Fibroblast of the aortic adventitia (primary cell): ENCODE measurements at places on chromosomes 4 and X.
A peak's percentile ranks its signal among the peaks of the same experiment; 100 is the strongest.

- DNase-seq, result no peak
Observed at GRCh38 chr4:83753260-83753659, 217.4 kb downstream of the GPAT3 start.

GRCh38 chr4:57191523-57192034 is 81.4 kb upstream of the IGFBP7 start:
- DNase-seq, result no peak

DNA sequence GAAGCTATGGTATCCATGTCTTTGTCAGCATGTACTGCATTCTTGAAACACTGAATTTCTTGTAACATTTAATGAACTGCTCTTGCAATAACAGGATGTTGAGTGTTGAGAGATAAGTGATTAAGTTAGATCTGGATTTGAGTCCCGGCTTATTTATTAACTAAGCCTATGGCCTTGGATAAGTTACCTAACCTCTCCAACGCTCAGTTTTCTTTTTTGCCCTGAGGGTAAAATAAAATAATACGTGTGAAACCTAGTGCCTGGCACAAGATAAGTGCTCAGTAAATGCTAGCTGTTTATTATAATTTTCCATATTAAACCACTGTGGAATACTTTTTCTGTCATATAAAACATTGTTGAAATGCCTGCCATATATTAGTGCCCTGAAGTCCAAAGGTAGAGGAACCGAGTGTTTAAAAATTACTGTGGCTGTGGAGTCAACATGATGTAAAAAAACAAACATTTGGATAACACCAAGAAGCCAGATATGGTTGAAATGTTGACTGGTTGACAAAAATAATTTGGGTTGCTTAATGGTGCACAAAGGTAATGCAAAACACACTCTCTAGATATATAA is 58.6 kb upstream of the ALB start:
- no peak for DNase-seq

DNA sequence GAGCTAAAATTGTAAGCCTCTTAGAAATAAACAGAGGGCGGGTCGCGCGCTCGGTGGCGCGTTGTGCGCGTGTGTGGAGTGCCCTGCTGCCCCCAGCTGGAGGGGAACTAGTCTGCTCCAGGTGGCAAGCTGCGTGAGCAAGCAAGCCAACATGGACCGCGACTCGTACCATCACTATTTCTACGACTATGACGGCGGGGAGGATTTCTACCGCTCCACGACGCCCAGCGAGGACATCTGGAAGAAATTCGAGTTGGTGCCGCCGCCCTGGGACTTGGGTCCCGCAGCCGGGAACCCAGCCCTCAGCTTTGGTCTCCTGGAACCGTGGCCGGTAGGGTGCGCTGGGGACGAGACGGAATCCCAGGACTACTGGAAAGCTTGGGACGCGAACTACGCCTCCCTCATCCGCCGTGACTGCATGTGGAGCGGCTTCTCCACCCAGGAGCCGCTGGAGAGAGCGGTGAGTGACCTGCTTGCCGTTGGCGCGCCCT is 66.1 kb downstream of the DNAAF6 start:
- no peak for DNase-seq

GRCh38 chr4:6272863-6273660 is 3.4 kb downstream of the WFS1 start:
- DNase-seq, result peak; percentile 70

- no peak for DNase-seq
Observed at GRCh38 chrX:107758231-107758766, 17.3 kb downstream of the TSC22D3 start.

DNA sequence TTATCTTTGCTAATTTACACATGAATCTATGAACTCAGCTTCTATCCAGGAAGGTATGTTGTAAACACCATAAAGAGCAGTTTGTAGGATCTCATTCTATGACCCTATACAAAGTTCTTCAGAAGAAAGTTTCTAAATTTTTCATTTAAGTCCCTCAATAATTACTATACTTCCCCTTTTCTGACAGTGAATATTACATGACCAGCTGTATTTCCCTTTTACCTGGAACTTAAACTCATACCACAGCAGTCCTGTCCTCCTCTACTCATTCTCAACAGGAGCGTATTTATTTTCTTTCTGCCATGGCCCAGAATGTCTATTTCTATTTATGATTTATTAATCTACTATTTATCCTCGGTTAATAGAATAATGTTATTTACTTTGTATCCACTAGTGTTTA is 15.8 kb downstream of the RASGEF1B start:
- no peak for DNase-seq

DNA sequence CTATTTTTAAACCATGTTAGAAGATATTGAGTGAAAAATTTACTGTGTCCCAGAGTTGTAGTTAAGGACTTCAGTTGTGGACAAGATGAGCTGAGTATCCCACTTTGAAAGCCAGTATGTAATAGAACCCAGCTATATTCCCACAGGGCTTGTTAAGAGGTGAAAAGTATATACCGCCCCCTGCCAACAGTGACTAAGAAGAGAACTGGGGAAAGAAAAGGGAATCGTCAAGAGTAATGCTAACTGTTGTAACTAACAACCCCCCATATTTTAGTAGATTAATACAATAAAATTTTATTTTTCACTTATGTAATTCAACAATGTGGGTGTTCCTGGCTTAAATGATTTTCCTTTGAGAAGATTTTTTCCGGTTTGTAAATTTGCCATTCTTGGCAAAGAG is 250.4 kb upstream of the GIMD1 start:
- peak; percentile 15 for DNase-seq

- DNase-seq, result no peak
Observed at GRCh38 chr4:123092586-123092985, 170.2 kb upstream of the NUDT6 start.

DNA sequence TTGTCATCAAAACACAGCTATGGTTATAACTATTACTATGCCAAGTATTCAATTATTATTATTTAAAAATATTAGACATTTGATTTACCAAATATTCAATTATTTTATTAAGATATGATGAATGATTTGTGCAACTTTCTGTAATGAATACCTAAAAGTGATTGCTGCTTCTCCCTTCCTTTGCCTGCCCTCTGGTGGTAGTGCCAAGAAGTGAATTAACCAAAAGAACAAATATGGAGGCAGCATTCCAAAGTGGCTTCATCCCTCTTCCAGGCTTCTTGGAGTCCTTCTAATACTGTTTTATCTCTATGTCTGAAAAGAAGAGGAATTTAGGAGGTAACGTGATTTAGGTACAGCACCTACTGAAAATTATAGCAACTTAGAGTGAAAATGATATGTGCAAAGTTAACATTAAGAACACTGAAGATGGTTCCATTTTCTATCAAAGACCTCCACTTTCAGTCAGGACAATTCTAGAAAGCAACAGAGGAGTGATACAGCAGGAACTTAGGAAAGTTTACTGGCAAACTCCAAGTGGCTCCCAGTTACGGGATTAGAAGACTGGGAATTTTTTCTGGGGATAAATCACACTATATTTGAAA is 43.0 kb downstream of the ENPEP start:
- peak; percentile 43 for DNase-seq

DNA sequence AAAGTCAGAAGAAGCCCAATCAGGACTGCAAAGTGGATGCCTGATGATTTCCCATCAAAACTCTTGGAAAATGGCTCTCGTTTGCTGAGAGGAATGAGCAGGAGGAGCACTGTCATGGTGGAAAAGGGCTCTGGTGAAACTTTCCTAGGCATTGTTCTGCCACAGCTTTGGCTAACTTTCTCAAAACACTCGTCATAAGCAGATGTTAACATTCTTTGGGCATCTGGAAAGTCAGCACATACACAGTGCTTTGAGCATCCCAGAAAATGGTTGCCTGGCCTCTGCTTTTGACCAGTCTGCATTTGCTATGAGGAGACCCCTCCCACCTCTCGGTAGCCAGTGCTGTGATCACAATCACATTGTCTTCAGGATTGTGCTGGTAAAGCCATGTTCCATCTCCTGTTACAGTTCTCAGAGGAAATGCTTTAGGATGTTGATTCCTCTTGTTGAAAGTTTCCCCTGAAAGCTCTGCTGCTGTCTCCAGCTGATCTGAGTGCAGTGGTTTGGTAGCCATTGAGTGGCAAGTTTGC is 25.2 kb upstream of the TBC1D14 start:
- DNase-seq, result peak; percentile 24

DNA sequence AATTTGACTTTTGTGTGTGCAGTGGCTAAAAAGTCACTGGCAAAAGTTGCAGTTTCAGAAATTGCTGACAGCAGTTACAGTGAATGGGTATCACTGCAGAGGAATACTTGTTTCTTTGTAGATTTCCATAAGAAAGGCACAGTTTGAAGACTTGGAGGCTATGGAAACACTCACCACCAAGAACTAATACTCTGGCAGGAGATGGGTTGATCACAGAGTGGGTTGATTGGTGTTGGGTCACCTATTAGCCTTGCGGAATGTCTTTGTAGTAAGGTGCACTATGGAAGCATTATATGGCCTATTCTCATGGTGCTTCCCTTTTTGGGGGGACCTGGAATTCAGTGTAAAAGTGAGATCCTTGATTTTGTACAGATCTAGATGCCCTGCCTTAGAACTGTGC is 502.8 kb downstream of the CFAP47 start:
- no peak for DNase-seq

- DNase-seq, result peak; percentile 92
Observed at GRCh38 chr4:127533028-127533700, 99.6 kb upstream of the INTU start.

DNA sequence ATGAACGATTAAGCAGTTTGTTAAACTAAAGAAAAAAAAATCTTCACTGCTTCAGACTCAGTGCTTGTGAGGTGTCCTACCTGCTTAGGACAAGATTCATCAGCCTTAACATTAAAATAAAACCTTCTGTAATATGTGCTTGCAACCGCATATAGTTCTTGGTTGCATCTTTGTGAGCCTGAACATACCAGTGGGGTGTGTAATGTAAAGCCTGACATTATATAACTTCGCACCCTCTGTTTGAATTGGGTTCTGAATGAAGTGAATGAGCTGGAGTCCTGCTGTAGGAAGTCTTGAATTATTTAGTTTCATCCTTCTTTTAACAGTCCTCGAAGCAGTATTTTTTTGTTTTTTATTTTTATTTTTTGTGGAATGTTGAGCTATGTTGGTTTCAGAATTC is 3.1 kb downstream of the KDM6A start:
- DNase-seq, result peak; percentile 28

DNA sequence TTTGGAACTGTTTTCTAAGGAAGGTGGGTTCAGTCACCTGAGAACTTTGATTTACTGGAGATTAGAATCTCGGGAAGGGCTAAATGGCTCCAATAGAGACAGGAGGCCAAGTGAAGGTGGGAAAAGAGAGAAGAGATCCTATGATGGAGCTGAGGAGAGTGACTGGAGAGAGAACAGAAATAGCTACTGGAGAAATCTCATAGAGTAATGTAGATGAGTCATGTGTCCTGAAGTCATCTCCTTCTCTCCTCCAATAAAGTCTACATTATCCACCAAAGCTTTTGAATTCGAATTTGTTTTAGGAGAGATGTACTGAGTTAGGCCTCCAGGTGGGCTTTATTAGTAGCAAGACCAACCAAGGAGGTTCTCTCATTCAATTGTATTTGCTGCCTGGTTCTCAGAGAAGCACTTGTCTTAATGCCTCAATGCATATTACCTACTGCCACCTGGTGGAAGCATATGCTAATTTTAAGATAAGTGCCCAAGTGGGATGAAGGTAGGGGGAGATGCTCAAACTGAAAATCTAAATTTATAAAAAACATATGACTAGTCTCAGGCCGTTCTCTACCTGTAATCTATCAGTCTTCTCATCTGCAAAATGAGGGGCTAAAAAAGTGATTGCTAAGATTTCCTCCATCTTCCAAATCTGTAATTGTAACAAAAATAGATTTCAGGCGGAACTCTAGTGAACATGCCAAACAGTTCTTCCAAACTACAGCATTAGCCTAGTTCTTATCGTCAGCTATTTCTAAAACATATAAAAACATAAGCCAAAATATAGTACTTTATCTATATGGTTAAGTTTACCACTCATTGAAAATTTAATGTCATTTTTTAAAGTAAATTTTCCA is 24.4 kb downstream of the TXK start:
- DNase-seq, result peak; percentile 57

DNA sequence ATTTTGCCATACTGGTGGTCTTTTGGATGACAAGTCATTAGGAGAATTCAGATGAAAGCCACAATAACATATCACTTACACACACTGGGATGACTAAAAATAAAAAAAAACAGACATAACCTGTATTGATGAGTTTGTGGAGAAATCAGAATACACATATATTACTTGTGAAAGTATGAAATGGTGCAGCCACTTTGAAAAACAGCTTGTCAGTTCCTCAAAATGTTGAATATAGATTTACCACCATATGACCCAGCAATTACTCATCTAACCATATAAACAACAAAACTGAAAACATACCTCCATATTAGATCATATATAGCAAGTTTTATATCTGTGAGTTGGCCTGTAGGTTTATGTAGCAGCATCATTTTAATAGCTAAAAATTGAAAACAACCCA is 608.7 kb downstream of the TLL1 start:
- DNase-seq, result no peak

DNA sequence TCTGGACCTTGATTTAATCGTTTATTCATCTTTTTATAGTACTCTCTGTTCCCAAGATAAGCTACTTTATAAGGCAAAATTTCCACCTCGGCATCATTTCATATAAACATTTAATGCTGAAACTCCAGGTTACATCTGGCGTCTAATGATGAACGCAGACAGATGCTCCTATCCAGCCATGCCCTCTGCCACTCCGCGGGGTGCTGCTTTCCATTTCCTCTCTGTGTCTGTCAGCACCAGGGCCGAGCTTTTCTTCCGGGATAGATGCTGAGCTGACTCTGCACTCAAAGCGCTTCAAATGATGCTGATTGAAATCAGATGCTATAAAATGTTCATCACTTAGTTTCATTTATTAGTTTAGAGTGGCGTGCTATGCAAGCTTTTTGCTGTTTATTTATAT is 80.5 kb upstream of the HELT start:
- no peak for DNase-seq

GRCh38 chr4:151537687-151538086 is 128.7 kb downstream of the FHIP1A start:
- DNase-seq, result peak; percentile 87

GRCh38 chr4:142940425-142941330 is 94.6 kb upstream of the INPP4B start:
- DNase-seq, result no peak

DNA sequence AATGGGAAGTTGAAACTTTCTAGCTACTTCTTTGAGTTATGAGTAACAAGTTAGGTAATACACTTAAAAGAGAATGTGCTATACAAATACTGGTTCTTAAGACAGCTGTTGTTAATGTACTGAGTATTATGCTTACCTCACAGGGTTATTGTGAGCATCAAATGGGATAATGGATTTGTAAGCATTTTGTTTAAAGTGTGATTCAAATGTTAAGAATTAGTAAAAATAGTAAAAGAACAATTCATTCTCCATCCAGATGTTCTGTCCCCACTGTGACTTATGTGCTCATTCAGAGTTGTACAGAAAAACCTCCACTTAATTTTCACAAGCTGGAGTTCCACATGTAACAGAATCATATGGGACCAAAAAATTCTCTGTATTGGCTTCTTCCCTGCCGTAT is 63.6 kb downstream of the AR start:
- DNase-seq, result peak; percentile 59

- no peak for DNase-seq
Observed at GRCh38 chrX:25287521-25287920, 271.8 kb upstream of the ARX start.
